ENCODE measurements at places on chromosomes 2 and 18.

DNA sequence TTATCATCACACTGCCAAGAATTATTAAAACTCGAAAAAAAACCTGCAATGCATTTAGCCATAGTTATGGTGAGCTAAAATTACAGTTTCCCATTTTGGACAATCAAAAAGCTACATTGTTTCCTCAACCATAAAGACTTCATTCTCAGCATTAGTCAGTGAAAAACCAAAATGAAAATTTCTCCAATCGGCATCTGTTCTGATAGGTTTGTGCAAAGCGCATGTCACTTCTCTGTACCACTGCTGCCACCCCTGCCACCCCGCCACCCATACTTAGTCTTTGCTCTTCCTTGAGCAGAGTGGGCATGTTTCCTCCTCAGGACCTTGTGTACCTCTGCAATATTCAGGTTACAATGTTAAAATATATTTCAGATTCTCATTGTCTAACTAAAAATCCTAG, 7.1 kb upstream of the ZBTB14 start:
- DNase-seq, result no peak

DNA sequence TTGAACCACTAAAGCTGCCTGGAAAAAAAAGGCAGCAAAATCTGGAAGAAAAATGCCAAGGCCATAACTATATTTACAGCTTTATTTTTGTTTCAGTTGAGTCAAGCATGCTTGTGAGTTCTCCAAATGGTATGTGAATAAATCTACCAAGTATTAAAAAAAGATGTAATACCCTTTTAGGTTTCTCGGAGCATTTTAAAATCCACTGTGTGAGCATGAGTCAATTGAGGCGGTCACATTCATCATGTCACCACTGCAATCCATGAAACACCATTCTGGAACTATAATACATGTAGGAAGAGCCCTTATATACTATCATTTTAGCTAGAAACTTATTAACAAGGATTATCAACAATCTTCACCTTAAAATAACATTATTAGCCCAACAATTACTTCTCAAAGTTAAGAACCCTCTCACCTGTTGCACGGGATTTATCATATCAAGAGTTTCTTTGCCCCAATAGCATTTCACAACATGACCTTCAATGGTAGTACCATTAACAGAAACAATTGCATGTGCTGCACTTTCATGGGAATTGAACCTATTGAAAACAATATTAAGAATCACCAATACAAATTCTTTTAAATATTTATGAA, 24.2 kb upstream of the C2orf42 start:
- no peak for DNase-seq

GRCh38 chr2:70674636-70675430, 93.2 kb downstream of the ADD2 start:
- DNase-seq, result no peak

GRCh38 chr2:172437419-172438341, 10.3 kb downstream of the ITGA6 start:
- no peak for DNase-seq

- DNase-seq, result no peak
These were observed 125.5 kb upstream of the XIRP2 start for GRCh38 chr2:166762746-166763145.

All from stimulated activated CD8-positive, alpha-beta memory T cell treated with anti-CD3 and anti-CD28 coated beads, Interleukin-15, amount 100 ng/mL, for 4 hours (primary cell).